DMS79 treated with DMSO at 0.1 percent for 48 hours (cell line): ENCODE measurements at places on chromosomes 7 and 10.

DNA sequence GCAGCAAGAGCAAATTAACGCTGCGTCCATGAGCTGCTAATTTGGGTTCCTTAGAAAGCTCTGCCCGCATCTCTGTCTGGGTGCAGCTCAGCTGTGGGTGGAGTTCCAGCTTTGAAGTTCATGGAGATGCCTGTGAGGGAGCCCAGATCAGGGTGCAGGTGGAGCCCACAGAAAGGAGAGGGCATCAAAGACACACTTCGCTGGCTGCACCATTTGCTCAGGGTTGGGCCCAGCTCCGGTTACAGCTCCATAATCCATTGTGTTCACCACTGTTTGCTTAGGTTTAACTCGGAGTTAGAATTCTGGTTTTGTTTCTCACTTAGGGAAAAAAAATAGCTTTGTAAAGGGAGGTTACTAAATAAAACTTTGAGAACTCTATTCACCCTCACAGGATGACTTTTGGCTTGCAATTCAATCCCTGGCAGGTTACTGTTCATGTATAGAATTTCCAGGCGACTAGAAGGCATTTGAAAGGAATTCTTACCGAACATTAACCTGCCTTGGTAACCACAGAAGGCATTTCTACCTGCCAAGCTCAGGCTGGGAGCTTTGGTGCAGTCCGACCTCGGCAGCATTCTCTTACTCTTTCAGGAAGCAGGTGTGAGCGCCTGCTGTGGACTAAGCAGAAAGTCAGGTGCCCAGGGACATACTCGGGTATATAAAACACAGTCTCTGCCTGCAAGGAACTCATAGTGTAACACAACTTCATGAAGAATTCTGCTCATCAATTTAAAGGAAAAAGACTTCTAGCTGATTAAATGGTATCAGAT is 179.5 kb upstream of the RNF32 start:
- peak; percentile 74 for DNase-seq

DNA sequence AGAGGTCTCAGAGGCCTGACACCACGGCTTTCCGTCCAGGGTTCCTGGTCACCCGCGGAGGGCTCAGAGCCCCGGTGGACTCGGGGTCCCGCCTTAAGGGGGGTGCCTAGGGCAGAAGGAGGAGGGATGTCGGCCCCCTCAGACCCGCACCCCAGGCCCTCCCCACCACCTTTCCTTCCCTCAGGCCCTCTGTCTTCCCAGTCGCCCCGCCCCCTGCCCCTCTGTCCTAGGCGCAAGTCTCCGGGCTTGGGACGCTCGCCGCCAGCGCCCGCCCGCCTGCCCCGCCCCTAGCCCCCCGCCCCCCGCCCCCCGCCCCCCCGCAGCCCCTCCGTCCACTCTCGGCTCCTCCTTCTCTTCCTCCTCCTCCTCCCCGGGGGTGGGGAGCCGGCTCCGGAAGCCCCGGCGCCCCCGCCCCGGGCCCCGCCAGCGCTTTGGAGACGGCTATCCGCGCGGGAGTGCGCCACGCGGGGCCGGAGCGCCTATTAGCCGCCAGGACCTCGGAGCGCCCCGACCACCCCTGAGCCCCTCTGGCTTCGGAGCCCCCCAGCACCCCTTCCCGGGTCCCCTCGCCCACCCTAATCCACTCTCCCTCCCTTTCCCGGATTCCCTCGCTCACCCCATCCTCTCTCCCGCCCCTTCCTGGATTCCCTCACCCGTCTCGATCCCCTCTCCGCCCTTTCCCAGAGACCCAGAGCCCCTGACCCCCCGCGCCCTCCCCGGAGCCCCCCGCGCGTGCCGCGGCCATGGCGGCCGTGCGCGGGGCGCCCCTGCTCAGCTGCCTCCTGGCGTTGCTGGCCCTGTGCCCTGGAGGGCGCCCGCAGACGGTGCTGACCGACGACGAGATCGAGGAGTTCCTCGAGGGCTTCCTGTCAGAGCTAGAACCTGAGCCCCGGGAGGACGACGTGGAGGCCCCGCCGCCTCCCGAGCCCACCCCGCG is at the start of gene AEBP1:
Gene AEBP1, plus strand, starts transcription at position 423 of the 937 bp plus-strand sequence. Its CDS starts 321 bp downstream, at position 744.
- peak; percentile 48 for DNase-seq

DNA sequence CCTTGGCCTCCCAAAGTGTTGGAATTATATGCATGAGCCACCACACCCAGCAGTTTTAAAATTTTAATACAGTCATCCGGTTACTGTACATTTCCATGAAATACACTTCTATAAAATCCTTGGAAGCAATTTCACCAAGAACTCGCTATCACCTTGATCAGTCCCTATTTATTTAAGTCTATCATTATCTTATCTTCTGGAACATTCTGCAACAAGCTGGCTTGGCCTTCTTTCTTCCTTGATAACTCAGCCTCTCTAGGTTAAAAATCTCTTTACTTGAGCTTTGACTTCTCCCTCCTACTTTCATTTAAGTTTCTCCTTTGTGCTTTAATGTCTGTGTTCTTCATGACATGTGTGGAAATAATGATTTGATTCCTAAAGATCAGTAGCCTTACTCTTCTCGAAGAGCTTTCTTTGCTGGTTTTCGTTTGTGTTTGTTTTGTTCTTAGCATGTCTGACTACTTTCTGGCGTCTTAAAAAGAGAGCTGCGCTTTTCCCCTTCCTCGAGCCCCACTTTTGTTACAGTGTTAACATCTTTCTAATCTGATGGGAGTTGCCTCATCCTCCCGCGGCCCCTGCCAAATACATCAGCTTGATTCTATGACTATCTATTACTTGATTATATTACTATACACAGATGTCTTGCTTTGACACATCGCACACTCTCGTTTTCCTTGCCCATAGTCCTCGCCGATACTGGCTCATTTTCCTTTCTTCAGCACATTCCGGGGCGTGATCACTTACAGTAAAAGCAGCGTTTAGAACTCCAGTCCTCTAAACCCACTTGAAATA is 11.1 kb upstream of the CALML5 start:
- DNase-seq = no peak

DNA sequence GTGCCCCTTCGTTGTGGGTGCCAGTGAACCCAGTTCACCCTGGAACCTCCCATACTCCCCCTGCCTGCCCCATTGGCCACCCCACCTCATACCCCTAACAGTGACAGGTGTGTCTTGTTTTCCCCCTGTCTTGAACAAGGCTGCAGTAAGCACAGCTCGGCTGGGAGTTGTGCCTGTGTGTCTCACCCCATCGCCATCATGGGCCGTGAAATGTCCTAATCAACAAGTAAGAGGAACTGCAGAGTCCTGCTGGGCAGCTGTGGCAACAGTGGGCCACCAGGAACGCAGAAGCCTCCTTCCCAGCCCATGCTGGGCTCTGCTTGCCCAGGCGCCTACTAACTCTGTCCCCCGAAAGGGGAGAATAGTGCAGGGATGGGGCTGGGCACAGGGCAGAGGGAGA is 91.6 kb downstream of the C10orf105 start:
- no peak for DNase-seq
